ENCODE measurements at places on chromosomes 2 and 18.
A peak's percentile ranks its signal among the peaks of the same experiment; 100 is the strongest.

- no peak for DNase-seq
Measured at GRCh38 chr2:62158444-62159121, 37.3 kb upstream of the B3GNT2 start.

DNA sequence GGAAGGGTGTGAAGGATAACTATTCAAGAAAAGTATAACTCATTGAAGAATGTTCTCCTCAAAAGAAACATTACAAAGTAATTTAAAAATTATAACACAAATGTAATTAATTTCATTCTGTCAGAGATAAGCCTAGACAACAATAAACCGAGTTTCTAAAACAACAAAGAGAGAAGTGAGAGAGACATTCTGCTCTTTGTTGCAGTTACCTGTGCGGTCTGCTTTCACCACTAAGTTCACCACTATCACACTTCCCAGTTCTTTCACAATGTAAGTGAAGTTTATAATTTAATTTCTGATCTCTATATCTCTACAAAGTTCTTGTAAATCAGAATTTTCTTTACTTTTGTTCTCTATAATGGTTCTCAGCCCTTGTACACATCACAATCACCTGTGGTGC is 76.3 kb upstream of the FRZB start:
- DNase-seq = no peak

- DNase-seq = no peak
Measured at GRCh38 chr2:85243101-85244072, 84.4 kb downstream of the TGOLN2 start.

GRCh38 chr18:74861154-74861553 is 263.5 kb downstream of the ZNF407 start:
- DNase-seq = peak; percentile 27

GRCh38 chr2:6971502-6971901 is 54.3 kb downstream of the RNF144A start:
- no peak for DNase-seq

DNA sequence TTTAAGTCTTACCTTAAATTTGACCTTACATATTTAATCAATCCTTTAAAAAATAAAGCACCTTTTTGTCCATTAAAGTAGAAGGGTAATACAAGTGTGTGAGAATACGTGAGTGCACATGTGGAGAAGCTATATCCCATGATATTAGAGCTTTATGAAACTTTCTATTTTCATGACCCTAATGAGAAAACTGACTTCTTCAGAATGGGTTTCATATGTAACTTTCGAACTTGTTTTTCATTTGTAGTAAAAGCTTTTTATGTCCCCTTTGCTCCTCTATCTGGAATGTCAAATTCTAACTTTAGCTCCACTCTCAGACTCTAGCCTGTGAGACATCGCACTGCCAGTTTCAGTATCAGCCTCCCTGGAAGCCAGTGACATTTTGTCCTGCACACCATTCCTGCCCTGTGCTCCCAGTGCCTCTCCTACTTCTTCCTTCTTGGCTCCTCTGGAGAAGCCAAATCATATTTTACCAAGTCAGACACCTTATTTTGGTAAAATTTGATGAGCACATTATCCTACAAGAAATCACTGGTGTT is 42.0 kb downstream of the MAPRE2 start:
- no peak for DNase-seq

- no peak for DNase-seq
Measured at GRCh38 chr18:3069671-3070433, 56.9 kb upstream of the LPIN2 start.

DNA sequence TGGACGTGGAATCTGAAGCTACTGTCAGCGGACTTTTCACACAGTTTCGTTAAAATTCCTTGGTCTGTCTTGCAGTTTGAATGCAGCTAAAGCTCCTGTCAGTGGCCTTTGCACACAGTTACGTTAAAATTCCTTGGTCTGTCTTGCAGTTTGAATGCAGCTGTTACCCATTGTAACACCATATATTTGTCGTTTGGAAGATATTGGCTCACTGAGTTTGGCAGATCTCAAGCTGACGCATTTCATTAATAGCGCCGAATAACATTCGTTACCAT is 1.0 kb downstream of the LIMS1 start:
- DNase-seq = no peak

DNA sequence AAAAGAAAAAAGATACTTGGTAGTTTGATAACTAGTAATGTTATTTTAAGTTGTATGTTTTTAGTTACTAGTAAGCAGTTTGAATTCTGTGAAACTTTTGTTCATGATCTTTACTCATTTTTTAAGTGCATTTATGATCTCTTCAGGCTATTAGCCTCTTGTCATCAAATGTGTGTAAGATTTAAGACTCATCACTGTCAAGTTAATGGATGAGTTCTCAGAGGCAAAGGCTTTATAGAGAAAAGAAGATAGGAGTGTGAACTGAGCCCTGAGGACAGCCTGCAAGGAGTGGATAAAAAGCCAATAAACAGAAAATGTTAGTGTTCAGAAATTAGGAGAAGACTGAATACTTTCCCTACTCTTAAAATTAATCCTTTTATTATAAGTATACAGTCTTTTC is 13.5 kb downstream of the NDUFV2 start:
- no peak for DNase-seq

- peak; percentile 67 for DNase-seq
Measured at GRCh38 chr2:235468978-235469655, 24.7 kb upstream of the AGAP1 start.

DNA sequence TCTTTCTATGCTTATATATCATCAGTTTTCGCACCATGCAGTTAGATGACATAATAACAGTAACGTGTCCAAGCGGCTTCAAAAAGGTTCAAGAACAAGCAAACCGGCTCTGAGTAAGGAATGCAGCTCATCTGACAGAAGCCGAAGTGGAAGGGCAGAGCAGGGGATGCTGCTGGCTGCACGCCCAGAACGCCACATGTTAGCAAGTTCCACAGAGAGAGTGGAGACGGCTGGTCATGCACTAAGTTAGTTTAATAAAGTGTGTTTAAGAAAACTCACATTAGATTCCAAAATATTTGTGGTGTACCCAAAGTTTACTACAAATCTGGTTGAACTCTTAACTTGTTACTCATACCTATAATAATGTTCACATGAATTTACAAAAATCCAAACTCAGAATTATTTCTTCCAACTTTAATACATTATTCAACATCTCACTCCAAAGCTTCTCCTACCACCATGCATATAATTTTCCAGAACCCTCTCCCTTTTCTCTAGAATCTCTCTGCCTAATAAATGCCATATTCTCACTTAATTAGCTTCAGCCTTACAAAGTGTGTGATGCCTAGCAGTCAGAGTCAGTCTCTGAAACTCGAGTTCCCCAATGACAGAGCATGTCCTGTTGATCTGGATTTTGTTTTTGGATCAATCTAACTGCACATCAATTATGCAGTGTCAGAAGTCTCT is 170.0 kb downstream of the DNAH7 start:
- peak; percentile 99 for DNase-seq

- DNase-seq = no peak
Measured at GRCh38 chr2:119494163-119494790, 30.0 kb downstream of the SCTR start.

All from AG04450 (cell line).